ENCODE measurements at places on chromosomes 5 and 9. TPM values are rescaled to one million over a fixed set of nuclear protein-coding genes. Genes with fewer than 3 reads are reported as not detected.

GRCh38 chr5:10153808-10154537, 95.7 kb downstream of the ATPSCKMT start:
- DNase-seq = no peak

GRCh38 chr5:139194486-139194885, 3.7 kb downstream of the SIL1 start:
- no peak for DNase-seq

GRCh38 chr5:162160401-162160800, 92.8 kb downstream of the GABRG2 start:
- no peak for DNase-seq

GRCh38 chr9:115540091-115540490, 422.1 kb upstream of the TNC start:
- no peak for DNase-seq

DNA sequence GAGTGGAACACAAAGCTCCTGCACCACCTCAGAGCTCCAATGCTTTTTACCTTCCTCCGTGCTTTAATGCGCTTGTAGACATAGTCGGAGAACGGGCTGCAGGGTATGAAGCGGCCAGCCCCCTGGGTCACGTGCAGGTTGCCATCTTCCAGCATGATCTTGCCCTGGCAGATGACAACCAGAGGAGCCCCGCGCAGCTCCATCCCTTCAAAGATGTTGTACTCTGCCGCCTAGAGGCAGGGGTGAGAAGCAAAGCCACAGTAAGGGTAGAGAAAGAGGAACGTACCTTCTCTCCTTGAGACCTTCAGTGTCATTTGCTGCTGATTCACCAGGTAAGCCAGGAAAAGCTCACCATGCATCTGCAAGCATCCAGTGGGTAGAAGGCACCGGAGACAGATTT, 112.3 kb downstream of the DPYSL3 start:
- DNase-seq = no peak

The ANKRA2 gene
- polyA plus RNA-seq = 70.6 TPM

Data from right lung (tissue), 10 donors.